B cell (primary cell): ENCODE measurements at places on chromosomes 5 and 9. TPM values are rescaled to one million over a fixed set of nuclear protein-coding genes. Genes with fewer than 3 reads are reported as not detected.

KCNIP1 gene
- not detected in 2 replicates for total RNA-seq

TEX48 gene
- not detected in 2 replicates for total RNA-seq

PCA3 gene
- total RNA-seq: not detected in 2 replicates

GRCh38 chr9:129382281-129383018 lies 204.4 kb upstream of the IER5L start:
- no peak overlapping the region for H3K27ac ChIP-seq
- no peak for DNase-seq
- no peaks in the 10 kb centered on the region for H3K36me3 ChIP-seq
- peaks cover 17% of the 10 kb centered on the region for H3K4me1 ChIP-seq
